ENCODE measurements at places on chromosomes 16 and 17. TPM values are rescaled to one million over a fixed set of nuclear protein-coding genes. Genes with fewer than 3 reads are reported as not detected.

The KRTAP3-2 gene
- polyA plus RNA-seq, result not detected

DNA sequence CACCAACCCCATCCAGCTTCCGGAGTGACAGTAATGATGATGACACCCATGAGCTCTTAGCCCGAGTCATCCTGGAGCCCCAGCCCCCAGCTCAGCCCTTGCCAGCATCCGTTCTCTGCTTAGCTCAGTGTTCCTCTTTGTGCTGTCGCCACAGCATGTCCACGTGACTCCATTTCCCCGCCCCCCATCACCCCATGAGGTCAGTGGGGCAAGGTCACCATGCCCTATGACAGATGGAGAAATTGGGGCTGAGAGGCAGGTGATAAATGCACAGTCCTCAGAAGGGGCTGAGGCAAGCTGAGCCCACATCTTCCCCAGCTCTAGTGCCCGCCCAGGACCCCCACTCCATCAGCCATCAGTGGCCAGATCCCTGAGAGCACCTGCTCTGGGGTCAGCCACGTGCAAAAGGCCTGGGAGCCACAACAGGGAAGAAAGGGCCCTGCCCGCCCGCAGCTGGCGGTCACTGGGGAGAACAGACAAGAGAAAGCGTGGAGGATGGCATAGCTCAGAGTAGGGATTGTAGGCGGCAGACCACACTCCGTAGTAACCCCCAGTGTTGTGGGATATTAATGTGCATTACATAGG, 17.1 kb downstream of the ITGB4 start:
- H3K36me3 ChIP-seq, result no peaks in the 10 kb centered on the region
- H3K4me1 ChIP-seq, result no peaks in the 10 kb centered on the region
- DNase-seq, result no peak
- H3K27ac ChIP-seq, result no peak overlapping the region

The ATP1B2 gene
- 1.6 TPM for polyA plus RNA-seq

GRCh38 chr16:67531247-67531646, 2.6 kb downstream of the RIPOR1 start:
- H3K4me3 ChIP-seq, result no peak overlapping the region
- DNase-seq, result no peak
- no peak overlapping the region for H3K27ac ChIP-seq
- H3K27me3 ChIP-seq, result no peaks in the 10 kb centered on the region

- H3K36me3 ChIP-seq, result no peaks in the 10 kb centered on the region
- no peaks in the 10 kb centered on the region for H3K27me3 ChIP-seq
- peak; percentile 52 for DNase-seq
These were observed 30.5 kb downstream of the HS3ST3B1 start for GRCh38 chr17:14331225-14331981.
